ENCODE measurements at places on chromosomes 11 and 22.

DNA sequence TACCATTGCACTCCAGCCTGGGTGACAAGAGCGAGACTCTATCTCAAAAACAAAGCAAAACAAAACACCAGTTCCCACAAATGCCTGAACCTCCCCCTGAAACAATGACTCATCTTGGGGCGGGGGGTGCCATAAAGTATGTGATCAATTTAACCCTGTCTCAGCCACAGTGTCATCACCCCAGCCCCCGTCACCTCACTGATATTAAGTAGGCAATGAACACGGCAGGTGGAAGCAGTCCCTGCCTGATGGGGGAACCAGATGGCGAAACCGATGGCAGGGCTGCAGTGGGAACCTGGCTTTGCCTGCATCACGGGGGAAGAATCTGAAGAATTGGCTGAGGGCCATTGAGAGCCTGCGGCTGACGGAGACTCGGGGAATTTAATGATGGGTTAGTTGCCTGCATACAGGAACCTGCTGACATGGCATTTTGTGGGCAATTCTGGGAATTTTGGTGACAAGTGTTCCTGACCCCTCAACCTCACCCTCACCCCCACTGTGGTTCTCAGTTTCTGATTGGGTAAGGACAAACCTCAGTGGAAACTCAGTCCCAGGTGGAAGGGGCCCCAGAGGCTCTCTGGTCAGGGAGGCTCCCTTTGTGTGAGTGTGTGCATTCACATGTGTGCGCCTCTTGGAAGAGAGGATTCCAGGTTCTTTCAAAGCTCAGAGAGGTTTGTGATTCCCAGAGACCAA, 39.1 kb upstream of the SHISAL1 start:
- no peak for DNase-seq

GRCh38 chr11:2216400-2217064, 44.9 kb upstream of the TH start:
- no peak for DNase-seq

DNA sequence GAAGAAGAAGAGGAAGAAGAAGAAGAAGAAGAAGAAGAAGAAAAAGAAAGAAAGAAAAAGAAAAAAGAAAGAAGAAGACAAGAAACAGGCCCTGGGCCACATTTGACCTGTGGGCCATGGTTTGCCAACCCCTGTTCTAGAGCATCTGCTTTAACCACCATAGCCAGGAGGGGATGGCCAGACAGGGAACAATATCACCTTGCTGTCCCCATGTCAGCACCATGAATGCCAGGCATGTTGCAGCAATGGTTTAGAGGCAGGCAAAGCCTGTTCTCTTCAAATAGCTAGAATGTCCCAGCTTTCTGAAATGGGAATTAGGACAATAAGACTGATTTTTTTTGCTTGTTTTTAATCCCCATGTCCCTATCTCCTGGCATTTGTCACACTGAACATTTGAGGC, 338.6 kb upstream of the PLET1 start:
- no peak for DNase-seq

DNA sequence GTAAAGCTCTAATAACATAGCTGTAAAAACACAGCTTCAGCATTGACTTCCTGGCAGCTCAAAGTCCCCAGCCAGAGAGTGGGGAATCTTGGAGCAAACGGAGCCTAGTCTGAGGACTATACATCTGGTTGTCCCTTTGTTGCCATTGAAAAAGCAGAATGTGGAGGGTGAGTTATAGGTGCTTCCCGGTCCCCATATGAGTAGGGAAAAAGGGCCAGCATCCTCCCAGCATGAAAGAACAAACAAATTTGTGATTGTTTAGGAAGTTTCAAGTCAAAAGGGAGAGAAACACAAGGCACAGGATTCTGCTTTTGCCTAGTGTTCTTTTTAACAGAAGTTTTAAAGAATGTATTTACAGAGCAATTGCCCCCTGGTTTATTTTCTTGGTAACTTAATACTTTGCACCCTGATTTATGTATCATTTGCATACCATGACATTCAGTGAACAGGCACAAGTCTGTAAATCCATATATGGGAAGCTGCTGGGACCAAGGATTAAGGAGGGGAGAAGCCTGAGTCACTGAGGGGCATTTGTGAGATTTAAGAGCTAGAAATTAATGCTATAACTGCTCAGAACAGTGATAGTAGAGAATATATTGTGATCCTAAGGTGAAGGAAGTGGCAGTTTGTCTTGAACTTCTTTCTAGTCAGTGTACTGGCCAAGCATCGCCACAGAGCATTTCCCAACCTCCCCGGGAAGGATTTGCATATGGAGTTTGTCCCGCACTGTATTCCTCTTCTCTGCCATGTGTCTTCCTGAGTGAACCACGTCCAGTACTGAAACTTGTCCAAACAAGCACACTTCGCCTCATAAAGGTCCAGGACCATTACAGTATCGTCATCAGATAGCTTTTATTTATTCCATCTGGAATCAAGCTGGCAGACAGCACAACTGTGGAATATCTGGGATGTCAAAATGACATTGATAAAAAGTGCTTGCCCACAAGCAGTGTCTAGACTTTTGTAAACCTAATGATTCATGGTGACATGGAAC, 103.0 kb downstream of the DBX1 start:
- DNase-seq, result no peak

GRCh38 chr11:36265793-36266628, 23.2 kb downstream of the COMMD9 start:
- peak; percentile 31 for DNase-seq

- DNase-seq, result no peak
Measured at GRCh38 chr11:33869481-33870422, 22.1 kb downstream of the LMO2 start.

- no peak for DNase-seq
Measured at GRCh38 chr11:15507592-15507991, 392.9 kb downstream of the INSC start.

- no peak for DNase-seq
Measured at GRCh38 chr11:114522818-114523217, 36.9 kb downstream of the NXPE1 start.

DNA sequence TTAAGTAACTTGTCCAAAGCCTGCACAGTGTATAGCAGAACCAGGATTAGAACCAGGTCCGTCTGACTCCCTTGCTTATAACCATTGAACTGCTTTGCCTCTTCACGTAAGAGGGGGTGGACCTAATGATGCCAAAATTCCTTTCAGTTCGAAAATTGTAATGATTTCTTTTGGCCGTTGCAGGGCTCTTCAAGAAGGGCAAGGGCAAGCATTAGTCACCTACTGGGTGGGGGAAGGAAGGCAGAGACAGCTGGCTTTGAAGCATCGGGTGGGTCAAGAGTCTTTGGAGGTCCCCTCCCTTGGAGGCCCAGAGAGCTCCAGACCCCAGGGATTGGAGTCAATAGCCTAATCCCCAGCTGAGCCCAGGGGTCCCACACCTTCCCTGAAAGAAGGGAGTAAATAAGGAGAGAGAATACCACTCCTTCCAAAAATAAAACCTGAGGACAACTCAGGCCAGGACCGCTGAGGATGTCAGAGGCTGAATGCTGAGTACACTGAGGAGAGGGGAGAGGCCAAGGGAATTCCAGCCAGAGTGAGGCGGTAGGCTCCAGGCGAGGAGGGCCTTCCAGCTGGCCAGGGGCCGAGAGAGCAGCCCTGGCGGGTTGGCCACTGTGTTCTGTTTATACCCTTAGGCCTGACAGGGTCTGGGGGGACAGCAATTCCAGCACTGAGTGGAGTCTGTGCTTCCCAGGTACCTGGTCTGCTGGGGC, 14.1 kb downstream of the CREB3L1 start:
- DNase-seq, result no peak

- no peak for DNase-seq
Measured at GRCh38 chr11:129385801-129386200, 10.2 kb downstream of the BARX2 start.

- DNase-seq, result peak; percentile 46
Measured at GRCh38 chr22:38733329-38733723, 22.5 kb downstream of the SUN2 start.

DNA sequence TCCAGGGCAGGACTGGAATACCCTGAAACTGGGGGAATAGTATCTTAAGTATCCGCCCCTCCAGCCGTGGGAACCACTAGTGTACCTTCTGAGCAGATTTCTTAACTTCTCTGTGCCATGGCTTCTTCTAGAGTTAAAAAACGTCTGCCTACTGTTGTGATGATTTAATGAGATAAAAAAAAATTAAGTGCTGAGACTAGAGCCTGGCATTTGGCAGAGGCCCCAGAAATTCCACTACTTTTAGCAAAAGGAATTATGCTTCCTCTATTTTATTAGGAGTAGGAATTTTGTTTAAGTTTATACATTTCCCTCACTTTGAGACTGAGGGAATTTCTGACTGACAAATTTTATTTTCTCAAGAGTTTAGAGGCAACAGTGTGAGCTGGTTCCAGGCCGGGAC, 371.2 kb upstream of the B3GAT1 start:
- DNase-seq, result no peak

DNA sequence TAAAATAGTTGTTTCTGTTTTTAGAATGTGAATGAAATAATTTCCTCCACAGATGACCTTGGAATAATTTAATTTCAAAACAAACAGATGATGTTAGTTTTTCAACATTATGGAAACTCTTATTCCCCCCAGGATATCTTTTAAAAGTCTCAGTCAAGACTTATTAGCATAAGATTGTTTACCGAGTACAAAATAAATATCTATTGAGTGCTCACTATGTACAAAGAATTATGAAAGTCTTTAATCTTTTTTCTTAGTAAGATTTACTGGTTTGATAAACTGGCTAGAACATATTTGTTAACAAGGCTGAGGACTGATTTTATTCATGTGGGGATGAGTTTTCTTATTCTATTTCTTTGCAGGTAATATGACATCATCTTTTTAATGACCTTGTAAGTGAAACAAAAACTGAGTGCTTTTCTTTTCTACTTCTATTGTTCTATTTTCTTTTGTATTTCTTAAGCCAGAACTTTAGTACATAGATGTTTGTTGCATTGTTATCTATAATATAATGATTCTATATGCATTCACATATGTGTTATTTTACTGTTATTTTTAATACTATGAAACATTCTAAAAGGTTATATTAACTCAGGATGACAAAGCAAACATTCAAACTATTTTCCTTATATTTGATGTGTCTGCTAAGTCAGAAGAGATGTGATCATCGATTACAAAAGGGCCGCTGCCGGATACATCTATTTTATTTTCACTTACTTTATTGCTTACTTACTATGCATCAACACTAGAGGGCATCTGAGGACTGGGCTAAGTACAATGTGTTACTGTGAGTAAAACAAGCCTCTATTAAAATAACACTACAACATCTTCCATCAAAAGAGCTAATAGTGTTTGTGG, 111.0 kb upstream of the ARHGAP42 start:
- no peak for DNase-seq
